Caki2 (cell line): ENCODE measurements at places on chromosomes 4 and X.
A peak's percentile ranks its signal among the peaks of the same experiment; 100 is the strongest.

- DNase-seq = peak; percentile 31
Measured at GRCh38 chr4:164212134-164212533, 541.8 kb upstream of the SMIM31 start.

DNA sequence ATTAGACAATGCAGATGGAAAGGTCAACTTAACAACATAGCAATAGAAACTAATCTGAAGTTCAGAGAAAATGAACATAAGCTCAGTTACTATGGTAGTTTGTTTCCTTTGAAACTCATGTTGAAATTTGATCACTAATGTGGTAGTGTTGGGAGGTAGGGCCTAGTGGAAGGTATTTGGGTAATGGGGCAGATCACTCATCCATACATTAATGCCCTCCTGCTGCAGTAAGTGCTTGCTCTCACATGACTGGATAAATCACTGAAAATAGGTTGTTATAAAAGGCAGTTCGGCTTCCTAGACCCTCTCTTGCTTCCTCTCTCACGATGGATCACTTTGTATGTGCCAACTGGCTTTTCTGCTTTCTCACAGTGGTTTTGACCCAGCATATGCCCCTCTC is 567.4 kb upstream of the GALNT7 start:
- DNase-seq = peak; percentile 2

GRCh38 chr4:88822034-88822789 is 124.6 kb upstream of the NAP1L5 start:
- DNase-seq = no peak

DNA sequence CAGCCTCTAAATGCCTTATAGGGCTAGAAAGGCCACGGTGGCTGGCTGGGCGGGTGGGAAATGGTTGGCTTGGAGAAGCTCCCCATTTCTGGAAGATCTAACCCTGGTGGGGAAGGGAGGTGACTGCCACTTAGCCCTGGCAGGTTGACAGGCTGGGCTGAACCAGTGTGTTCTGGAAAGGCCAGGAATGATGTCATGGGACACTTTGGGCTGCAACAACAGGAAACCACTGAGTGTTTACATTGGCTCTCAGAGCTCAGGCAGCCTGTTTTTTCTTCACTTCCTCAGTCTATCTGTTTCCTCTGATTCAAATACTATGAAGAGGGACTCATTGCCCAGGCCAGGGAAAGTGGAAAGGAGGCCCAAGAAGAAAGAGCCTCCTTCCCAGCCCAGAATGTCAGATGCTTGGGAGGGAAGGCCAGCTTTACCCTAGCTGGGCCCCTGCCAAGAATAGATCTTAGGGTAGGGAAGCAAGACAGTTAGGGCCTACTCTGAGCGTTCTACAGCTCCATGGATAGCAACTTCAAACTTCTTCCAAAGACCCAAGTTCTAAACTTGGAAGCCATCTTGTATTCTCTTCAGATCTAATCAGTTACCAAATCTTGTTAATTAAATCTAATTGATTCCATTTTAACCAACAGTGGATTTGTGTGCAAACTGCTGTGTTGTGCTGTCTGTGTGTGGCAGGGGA is 65.8 kb upstream of the MSN start:
- DNase-seq = no peak

DNA sequence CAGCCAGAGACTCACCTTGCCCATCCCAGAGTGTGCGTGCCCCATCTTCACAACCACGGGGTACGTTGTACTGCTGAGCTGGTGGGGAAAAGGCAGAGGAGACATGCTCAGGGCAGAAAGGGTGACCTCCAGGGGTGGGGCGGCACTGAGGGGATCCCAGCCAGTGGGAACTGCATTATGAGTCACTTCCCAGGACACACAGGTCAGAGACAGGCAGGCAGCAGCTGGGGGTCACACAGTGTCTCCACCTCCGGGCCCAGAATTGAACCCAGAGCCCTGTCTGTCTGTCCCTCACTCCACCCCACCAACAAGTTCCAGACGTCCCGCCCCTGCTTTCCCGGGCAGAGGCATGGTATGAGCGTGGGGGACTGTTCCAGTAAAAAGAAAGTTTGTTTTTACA is 4.8 kb upstream of the TIMP1 start:
- no peak for DNase-seq

DNA sequence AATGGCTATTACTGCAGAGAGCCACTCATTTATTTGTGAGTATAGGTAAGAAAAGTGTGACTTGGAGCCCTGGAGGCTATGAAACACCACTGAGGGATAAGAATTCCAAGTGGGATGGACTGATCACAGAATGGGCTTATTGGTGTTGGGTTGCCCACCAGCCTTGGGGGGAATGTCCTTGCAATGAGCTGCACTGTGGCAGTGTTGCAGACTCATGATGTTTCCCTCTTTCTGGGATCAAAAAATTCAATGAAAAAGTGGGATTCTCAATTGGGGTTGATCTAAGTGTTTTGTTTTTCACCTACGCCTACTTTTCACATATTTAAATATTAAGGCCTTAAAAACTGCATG is 1024.5 kb upstream of the PCDH10 start:
- DNase-seq = no peak

GRCh38 chrX:13742397-13743176 is 8.0 kb downstream of the OFD1 start:
- DNase-seq = no peak

DNA sequence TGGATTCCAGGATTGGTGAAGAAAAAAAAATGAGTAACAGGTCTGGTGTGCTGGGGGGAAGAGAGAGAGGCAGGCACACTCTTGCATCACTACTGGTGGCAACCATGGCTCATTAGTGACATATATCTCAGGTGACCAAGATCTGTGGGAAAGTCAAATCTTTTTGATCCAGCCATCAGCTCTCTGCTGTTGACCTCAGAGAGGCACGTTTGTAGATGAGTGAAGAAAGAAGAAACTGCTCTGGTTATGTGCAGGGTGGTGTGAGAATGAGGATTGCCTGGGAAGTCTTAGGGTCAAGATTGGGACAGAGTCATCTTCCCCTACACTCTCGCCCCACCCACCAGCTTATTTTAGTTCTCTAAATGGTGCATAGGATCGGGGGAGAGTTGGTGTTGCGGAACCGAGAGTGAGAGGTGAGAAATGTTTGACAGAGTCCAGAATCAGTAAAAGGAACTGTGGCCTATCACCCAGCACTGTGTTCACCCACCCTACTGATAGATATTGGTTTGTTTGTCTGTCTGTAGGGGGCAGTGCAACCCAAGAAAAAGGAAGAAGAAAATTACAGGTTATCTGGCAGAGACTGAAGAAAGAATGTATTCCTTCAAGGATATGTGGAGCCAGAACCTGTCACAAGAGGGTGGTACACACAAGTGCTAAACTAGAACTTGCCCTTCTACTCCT is 21.9 kb downstream of the ARMCX6 start:
- DNase-seq = peak; percentile 35

GRCh38 chrX:45803383-45803921 is 602.8 kb upstream of the DIPK2B start:
- DNase-seq = peak; percentile 58

- no peak for DNase-seq
Measured at GRCh38 chrX:39458779-39459178, 639.0 kb downstream of the BCOR start.
